ENCODE measurements at places on chromosomes 6 and 20. TPM values are rescaled to one million over a fixed set of nuclear protein-coding genes. Genes with fewer than 3 reads are reported as not detected.
A peak's percentile ranks its signal among the peaks of the same experiment; 100 is the strongest.

- no peak for DNase-seq
These were observed 134.1 kb downstream of the FOXO3 start for GRCh38 chr6:108694816-108695215.

Gene HLA-DMB
- 8.9 TPM for total RNA-seq

Gene RAB44
- not detected for total RNA-seq

GRCh38 chr20:44733341-44734069 is 12.2 kb upstream of the KCNK15 start:
- peak; percentile 34 for DNase-seq

Gene SMLR1
- total RNA-seq, result not detected

Gene ULBP1
- 0.41 TPM for total RNA-seq

DNA sequence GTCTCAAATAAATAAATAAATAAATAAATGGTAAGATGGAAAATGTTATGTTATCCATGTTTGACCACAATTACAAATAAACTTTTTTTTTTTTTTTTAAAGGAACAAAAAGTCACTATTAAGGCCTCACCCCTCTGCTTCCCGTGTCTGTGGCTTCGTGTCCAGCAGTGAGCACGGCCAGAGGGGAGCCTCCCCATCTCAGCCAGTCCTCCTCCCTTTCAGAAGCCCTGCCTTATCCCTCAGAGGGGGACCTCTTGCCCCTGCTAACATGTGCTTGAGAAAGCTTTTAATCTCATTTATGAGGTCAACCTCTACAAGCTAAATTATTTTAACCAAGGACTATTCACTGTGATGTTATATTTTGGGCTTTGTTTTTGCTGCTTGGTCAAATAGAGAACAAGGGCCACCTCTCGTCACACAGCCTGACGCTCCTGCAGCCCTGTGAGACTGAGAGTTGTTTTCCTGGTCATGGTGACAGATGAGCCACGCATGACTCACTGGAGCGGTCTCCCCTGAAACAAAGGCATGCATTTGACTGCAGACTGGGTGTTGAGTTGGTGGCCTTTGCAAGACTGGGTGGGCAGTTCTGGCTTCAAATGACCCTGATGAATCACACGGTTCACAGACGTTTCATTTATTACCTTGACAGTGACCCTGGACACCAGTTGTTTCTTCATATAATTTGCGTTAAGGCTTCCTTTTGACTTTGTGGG is 131.8 kb downstream of the TIAM2 start:
- no peak for DNase-seq

Gene CHRNA4
- not detected for total RNA-seq

DNA sequence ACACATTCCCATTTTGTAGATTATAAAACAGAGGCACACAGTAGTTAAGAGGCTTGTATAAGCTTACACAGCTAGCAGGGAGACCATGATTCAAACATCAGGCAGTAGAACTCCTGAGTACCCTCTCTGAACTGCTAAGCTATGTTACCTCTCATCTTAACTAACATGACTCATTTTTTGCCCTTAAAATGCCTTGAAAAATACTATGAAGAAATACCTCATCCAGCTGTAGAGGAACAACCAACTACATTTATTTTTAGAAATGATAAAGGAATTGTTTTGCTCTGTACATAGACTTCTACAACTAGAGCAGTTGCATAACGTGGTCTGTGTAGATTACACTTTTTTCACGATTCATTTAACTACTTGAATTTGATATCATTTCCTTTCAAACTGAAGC is 102.1 kb downstream of the FLRT3 start:
- DNase-seq, result no peak

Measured in CD8-positive, alpha-beta T cell (primary cell).